ENCODE measurements at places on chromosomes 6 and 20.

DNA sequence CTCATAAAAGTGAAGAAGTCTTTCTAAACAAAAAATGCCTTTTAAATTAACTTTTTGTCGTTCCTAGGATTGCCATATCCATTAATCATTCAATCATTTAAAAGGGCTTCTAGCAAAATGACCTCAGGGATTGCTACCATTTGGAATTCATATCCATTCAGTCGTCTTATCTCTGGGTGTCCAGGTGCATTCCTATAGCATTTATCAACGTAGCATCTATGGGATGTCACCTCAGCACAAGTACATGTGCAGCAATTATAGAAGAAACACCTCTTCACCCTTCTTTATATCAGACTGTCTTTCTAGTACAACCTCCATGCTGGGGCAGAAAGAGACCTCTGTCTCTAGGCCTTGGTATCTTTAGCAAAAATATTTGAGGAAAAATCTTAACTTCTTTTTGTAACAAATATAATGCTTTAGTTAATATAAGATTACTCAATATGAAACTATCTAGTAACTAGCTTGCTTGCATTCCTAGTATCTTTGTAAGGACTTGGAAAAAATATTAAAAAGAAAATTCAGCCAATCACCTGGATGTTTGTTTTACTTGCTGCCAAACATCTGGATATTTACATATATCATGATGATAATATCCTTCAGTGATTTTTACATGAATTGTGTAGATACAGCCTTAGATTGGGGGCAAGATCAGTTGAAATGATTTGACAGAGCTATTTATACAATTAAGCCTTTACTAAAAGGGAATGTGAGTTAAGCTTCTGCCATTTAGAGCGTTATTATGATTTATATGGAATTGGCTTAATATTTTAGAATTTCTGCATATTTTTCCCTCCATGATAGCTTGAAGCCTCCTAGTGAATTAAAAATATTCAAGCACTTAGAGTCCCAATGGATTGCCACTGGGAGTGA, 356.8 kb downstream of the HDGFL1 start:
- DNase-seq = no peak

- no peak for DNase-seq
Measured at GRCh38 chr20:7702141-7702540, 238.1 kb downstream of the HAO1 start.

- no peak for DNase-seq
Measured at GRCh38 chr6:157427969-157428368, 47.0 kb downstream of the ZDHHC14 start.

- DNase-seq = no peak
Measured at GRCh38 chr6:2508071-2508470, 242.7 kb downstream of the MYLK4 start.
